Thyroid gland (tissue), 4 donors: ENCODE measurements at places on chromosomes 7 and 10. TPM values are rescaled to one million over a fixed set of nuclear protein-coding genes. Genes with fewer than 3 reads are reported as not detected.

DNA sequence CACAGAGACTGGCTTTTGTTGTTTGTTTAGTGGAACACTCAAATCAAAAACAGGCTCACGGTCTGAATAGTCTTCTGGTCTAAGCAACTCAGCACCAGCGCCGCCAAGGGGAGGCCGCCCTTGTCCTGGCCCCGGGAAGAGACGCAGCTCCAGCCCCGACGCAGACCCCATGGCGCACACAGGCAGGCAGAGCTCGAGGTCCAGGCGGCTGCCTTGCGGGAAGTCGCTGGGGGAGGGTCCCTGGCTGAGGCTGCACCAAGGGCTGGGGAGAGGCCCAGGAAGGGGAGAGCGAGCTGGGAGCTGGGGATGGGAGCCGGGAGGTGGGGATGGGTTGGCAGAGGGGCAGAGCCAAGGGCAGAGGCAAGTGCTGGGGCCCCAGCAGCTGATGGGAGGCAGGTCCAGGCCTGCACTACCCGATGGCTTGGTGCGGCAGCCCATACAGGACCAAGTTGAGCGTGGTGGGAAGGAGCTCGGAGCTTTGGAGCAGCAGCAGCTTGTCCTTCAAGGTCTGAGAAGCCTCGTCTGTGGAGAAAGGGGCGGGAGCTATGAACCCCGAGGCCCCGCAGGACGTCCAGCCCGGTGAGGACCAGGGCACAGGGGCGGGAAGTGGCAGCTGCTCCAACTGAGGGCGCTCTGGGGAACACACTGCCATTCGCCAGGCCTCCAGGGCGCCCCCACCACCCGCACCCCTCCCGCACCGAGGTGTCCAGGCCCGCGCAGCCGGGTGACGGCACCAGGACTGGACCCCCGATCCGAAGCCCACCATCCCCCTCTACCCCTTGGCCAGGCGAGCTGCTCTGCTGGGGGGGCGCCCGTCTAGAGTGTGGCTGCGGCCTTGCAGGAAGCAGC lies 22.7 kb upstream of the NKX6-2 start:
- DNase-seq = no peak
- H3K4me3 ChIP-seq = no peak overlapping the region
- H3K4me1 ChIP-seq = no peaks in the 10 kb centered on the region
- no peaks in the 10 kb centered on the region for H3K27me3 ChIP-seq
- H3K36me3 ChIP-seq = no peaks in the 10 kb centered on the region
- no peak overlapping the region for H3K27ac ChIP-seq

- no peaks in the 10 kb centered on the region for H3K36me3 ChIP-seq
- no peaks in the 10 kb centered on the region for H3K27me3 ChIP-seq
Measured at GRCh38 chr10:109838592-109839244, 84.6 kb downstream of the XPNPEP1 start.

GRCh38 chr10:9786576-9786975 lies 1231.1 kb upstream of the CELF2 start:
- H3K27ac ChIP-seq = no peak overlapping the region
- H3K36me3 ChIP-seq = no peaks in the 10 kb centered on the region
- no peaks in the 10 kb centered on the region for H3K27me3 ChIP-seq
- no peak for DNase-seq

DNA sequence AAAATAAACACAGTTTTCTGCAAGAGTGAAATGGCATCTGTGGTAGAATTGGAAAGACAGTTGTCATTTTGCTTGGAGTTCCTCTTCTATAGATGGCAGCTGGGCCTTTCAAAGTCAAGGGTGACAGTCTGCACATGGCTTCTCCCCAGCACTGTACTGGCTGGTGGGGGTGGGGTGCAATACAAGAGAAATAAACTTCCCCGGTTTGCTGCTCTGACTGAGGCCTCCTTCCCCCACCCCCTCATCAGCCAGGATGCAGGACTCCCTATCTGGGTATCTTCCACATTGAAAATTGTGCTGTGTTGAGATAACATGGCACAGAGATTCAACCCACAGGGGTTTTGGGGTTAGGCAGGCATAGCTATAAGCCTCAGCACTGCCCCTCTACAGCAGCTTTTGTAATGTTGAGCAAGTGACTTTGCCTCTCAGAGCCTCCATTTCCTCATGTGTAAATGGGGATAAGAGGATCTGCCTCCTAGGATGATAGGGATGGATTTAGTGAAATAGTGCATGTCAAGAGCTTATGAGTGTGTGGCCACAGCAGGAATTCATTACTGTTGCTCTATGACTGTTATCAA lies 85.8 kb upstream of the WDR11 start:
- DNase-seq = no peak
- no peak overlapping the region for H3K4me3 ChIP-seq
- no peaks in the 10 kb centered on the region for H3K4me1 ChIP-seq
- H3K27ac ChIP-seq = no peak overlapping the region

The OR9A2 gene
- total RNA-seq = 1.2 TPM

The CRYGN gene
- total RNA-seq = 27.5 TPM

The MUC3A gene
- total RNA-seq = 0.29 TPM

DNA sequence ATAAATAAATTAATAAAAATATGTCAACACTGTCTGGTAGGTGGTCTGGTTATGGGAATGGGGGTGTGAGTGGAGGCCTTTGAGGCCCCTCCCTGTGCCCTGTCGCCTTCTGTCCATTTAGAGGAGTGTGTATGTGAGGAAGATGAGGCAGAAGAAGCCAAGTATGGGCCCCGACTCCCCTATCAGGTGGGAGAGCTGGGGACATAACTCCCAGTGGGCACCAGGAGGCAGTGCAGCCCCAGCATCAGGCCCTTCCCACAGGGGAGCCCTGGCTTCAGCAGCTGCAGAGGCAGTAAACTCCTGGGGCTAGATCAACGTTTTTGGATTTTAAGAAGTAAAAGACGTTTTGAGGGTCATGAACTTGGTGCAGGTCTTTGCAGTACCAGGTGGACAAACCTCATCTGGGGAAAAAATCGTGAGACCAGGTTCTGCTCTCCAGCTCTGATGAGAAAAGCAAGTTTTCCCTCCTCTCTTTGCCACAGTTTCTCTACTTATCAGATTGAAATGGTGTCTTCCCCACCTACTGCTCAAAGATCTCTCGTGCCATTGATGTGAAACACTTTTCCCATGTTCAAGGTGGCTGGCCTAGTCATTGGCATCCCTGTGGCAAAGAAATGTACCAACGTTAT lies 167.8 kb upstream of the EEPD1 start:
- no peaks in the 10 kb centered on the region for H3K36me3 ChIP-seq
- no peaks in the 10 kb centered on the region for H3K4me1 ChIP-seq
- no peaks in the 10 kb centered on the region for H3K27me3 ChIP-seq
- no peak overlapping the region for H3K4me3 ChIP-seq

DNA sequence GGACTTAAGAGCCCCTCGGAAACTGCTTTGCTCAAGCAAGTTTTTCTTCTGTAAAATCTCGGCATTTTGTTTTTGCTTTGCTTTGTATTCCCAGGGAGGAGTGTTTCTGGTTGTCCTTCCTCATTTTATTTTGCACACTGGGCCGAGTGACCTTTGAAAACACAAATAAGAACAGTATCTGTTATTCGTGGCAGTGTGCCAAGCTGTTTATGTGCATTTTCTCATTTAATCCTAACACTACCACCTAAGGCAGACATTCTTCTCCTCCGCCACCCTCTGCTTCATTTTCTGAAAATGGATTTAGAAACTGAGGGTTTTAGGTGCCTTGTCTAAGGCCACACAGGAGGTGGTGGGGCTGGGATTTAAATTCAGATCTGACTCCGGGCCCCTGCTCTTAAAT lies 218.5 kb downstream of the TCF7L2 start:
- no peak for DNase-seq
- no peaks in the 10 kb centered on the region for H3K27me3 ChIP-seq
- H3K4me1 ChIP-seq = no peaks in the 10 kb centered on the region
- H3K4me3 ChIP-seq = no peak overlapping the region

- no peak for DNase-seq
- no peak overlapping the region for H3K27ac ChIP-seq
- H3K4me3 ChIP-seq = no peak overlapping the region
- H3K36me3 ChIP-seq = no peaks in the 10 kb centered on the region
- no peaks in the 10 kb centered on the region for H3K27me3 ChIP-seq
- peaks cover 33% of the 10 kb centered on the region for H3K4me1 ChIP-seq
Measured at GRCh38 chr10:92150823-92151222, 140.1 kb downstream of the CPEB3 start.

The PON1 gene
- total RNA-seq = not detected

The TRPV5 gene
- not detected for total RNA-seq

GRCh38 chr7:155758348-155758747 lies 53.9 kb downstream of the SHH start:
- no peak for DNase-seq
- no peaks in the 10 kb centered on the region for H3K4me1 ChIP-seq
- H3K36me3 ChIP-seq = no peaks in the 10 kb centered on the region
- H3K27ac ChIP-seq = no peak overlapping the region

- no peak within 1 kb of the TSS for H3K27ac ChIP-seq
- no peaks in the 10 kb centered on the region for H3K36me3 ChIP-seq
- no peak for DNase-seq
- no peaks in the 10 kb centered on the region for H3K4me1 ChIP-seq
- H3K4me3 ChIP-seq = no peak within 1 kb of the TSS
Measured at GRCh38 chr10:103458720-103459119, at the start of gene CALHM1. Gene CALHM1 (minus strand): TSS chr10:103458900. CDS start chr10:103458751, 149 bp downstream.

DNA sequence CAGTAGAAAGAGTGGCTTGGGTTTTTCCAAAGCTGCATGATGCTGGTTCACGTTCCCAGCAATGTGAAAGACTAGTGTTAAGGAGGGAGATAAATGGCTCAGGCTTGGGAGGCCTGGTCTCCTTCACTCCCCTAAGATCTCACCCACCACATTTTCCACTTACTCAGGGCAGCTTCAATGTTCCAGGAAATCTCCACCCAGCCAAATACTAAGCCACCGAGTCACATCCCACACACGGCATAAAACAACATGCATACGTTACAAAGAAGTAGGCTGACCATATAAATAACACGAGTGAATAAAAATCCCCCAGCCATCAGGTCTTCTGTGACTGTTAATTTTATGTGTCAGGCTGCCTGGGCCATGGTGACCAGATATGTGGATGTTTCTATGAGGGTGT lies 303.5 kb downstream of the SFMBT2 start:
- H3K36me3 ChIP-seq = no peaks in the 10 kb centered on the region
- no peak for DNase-seq
- no peak overlapping the region for H3K4me3 ChIP-seq
- no peaks in the 10 kb centered on the region for H3K4me1 ChIP-seq
- H3K27ac ChIP-seq = no peak overlapping the region

DNA sequence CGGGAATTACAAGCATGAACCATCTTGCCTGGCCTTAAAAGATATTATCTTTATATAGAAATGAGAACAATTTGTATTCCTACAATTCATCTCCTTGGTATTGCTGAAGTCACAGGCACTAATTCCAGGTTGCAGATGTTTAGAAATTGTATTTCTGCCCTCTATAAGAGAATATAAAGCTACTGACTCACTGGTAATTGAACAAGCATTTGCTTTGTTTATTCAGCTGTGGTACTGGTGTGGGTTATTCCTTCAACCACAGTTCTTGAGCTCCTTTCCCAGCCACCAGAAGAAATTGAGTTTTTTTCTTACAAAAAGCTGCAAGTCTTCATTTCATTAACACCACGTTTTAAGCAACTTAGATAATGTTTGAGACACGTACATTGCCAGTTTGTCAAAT lies 29.0 kb upstream of the MPP7 start:
- peaks cover 10% of the 10 kb centered on the region for H3K4me1 ChIP-seq
- H3K36me3 ChIP-seq = no peaks in the 10 kb centered on the region
- no peaks in the 10 kb centered on the region for H3K27me3 ChIP-seq
- H3K4me3 ChIP-seq = no peak overlapping the region

The NAPEPLD gene
- total RNA-seq = 20.3 TPM

GRCh38 chr10:13853854-13854253 lies 267.1 kb downstream of the PRPF18 start:
- H3K4me1 ChIP-seq = no peaks in the 10 kb centered on the region
- DNase-seq = no peak
- H3K36me3 ChIP-seq = no peaks in the 10 kb centered on the region
- H3K4me3 ChIP-seq = no peak overlapping the region
- H3K27ac ChIP-seq = no peak overlapping the region
- no peaks in the 10 kb centered on the region for H3K27me3 ChIP-seq

The NAT16 gene
- not detected for total RNA-seq

GRCh38 chr7:145681159-145681558 lies 435.4 kb upstream of the CNTNAP2 start:
- no peaks in the 10 kb centered on the region for H3K36me3 ChIP-seq
- H3K27ac ChIP-seq = no peak overlapping the region
- no peak for DNase-seq
- H3K4me3 ChIP-seq = no peak overlapping the region
- H3K4me1 ChIP-seq = no peaks in the 10 kb centered on the region

- H3K4me3 ChIP-seq = no peak overlapping the region
- H3K36me3 ChIP-seq = no peaks in the 10 kb centered on the region
- no peak for DNase-seq
- no peaks in the 10 kb centered on the region for H3K27me3 ChIP-seq
- no peaks in the 10 kb centered on the region for H3K4me1 ChIP-seq
Measured at GRCh38 chr10:70780772-70781171, 4.4 kb downstream of the TBATA start.

DNA sequence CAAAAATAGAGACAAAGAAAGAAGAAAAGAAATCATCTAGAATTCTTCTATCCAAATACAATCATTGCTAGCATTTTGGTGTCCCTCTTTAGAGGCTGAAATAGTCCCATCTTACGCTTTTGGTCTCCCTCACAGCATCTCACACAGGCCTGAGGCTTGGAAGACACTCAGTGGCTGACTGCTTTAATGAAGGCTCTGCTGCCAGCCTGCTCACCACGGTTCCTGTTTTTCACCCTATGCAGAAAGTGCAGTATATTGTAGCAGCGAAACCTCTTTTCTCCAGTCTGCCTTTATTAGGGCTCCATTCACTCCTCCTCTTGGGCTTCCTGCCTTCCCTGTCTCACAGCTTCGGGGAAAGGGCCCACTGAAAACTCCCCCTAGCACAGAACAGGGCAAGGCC lies 102.2 kb downstream of the JCAD start:
- peak overlapping the region; percentile 77 for H3K27ac ChIP-seq
- H3K4me3 ChIP-seq = no peak overlapping the region
- no peaks in the 10 kb centered on the region for H3K27me3 ChIP-seq
- no peaks in the 10 kb centered on the region for H3K36me3 ChIP-seq
- no peak for DNase-seq
- H3K4me1 ChIP-seq = peaks cover 37% of the 10 kb centered on the region

DNA sequence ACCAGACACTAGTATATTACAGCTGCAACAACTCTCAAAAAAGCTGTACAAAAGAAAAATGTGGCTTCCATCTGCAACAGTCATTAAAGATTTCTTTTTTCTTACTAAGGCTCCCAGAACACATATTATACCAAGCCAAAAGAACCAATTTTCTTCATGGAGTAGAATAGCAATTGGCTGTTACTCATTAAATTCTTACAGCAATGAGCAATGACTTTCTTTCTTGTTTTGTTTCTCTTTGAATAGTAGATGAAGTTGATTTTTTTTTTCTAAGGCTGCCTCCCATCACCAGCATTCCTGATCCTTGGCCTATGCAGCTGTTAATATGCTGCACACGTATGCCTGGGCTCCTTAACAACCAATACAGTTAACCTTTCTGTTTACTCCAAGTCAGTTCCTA lies 36.6 kb upstream of the SPOCK2 start:
- no peak for DNase-seq
- no peak overlapping the region for H3K4me3 ChIP-seq
- no peak overlapping the region for H3K27ac ChIP-seq
- H3K27me3 ChIP-seq = no peaks in the 10 kb centered on the region

- no peaks in the 10 kb centered on the region for H3K36me3 ChIP-seq
- H3K27ac ChIP-seq = no peak overlapping the region
- H3K27me3 ChIP-seq = no peaks in the 10 kb centered on the region
- H3K4me1 ChIP-seq = peaks cover 3% of the 10 kb centered on the region
- no peak for DNase-seq
- H3K4me3 ChIP-seq = no peak overlapping the region
Measured at GRCh38 chr7:143239813-143240212, 18.0 kb downstream of the TAS2R40 start.
